ENCODE measurements at places on chromosomes 11 and 22. TPM values are rescaled to one million over a fixed set of nuclear protein-coding genes. Genes with fewer than 3 reads are reported as not detected.

Gene SYTL2
- 123 TPM for total RNA-seq

Gene CSF2RB
- 5.3 TPM for total RNA-seq

Gene LPXN
- total RNA-seq, result 5.3 TPM

Gene SAA2
- total RNA-seq, result not detected

Gene SAA1
- total RNA-seq, result not detected

Gene USP2
- 1.1 TPM for total RNA-seq

Gene PRR33
- not detected for total RNA-seq

Gene CCDC34
- total RNA-seq, result 10.2 TPM

Gene SHISAL1
- 5.1 TPM for total RNA-seq

Gene SNX32
- 0.85 TPM for total RNA-seq

Gene GUCY1A2
- 58.5 TPM for total RNA-seq

Gene A4GALT
- total RNA-seq, result 10.7 TPM

Gene ELMOD1
- 1.6 TPM for total RNA-seq

Gene P4HA3
- 1.0 TPM for total RNA-seq

Gene OR51B5
- total RNA-seq, result 4.3 TPM

Gene C11orf42
- total RNA-seq, result not detected

Gene WNT11
- total RNA-seq, result 6.3 TPM

Gene SLC25A1
- total RNA-seq, result 24.6 TPM

Gene MRGPRX4
- total RNA-seq, result not detected

Gene FIBIN
- total RNA-seq, result 46.9 TPM

Gene SCO2
- total RNA-seq, result 0.79 TPM

Gene ANGPTL5
- not detected for total RNA-seq

Gene HBE1
- total RNA-seq, result 3.0 TPM

Gene OR8D1
- not detected for total RNA-seq

Gene ANKK1
- total RNA-seq, result 0.16 TPM

Gene NPAS4
- 1.6 TPM for total RNA-seq

Gene MTA2
- 75.2 TPM for total RNA-seq

Gene BTG4
- not detected for total RNA-seq

Gene CYP2D6
- total RNA-seq, result 0.48 TPM

Gene TMEM123
- 188 TPM for total RNA-seq

Gene OR5A2
- total RNA-seq, result not detected

Gene PIWIL4
- total RNA-seq, result 6.9 TPM

Gene CAPN1
- total RNA-seq, result 94.3 TPM

Gene PSMA1
- 134 TPM for total RNA-seq

Gene HBB
- total RNA-seq, result 394 TPM

Gene ZBTB44
- total RNA-seq, result 85.6 TPM

Gene DSCAML1
- 2.0 TPM for total RNA-seq

Gene DNAJB7
- not detected for total RNA-seq

Gene BDNF
- total RNA-seq, result 3.3 TPM

Gene LMO2
- 24.1 TPM for total RNA-seq
